Cortex of kidney (tissue), 1 donor: ENCODE measurements at places on chromosomes 1 and 21.

GRCh38 chr1:66571789-66572188 lies 37.8 kb downstream of the SGIP1 start:
- DNase-seq, result no peak

DNA sequence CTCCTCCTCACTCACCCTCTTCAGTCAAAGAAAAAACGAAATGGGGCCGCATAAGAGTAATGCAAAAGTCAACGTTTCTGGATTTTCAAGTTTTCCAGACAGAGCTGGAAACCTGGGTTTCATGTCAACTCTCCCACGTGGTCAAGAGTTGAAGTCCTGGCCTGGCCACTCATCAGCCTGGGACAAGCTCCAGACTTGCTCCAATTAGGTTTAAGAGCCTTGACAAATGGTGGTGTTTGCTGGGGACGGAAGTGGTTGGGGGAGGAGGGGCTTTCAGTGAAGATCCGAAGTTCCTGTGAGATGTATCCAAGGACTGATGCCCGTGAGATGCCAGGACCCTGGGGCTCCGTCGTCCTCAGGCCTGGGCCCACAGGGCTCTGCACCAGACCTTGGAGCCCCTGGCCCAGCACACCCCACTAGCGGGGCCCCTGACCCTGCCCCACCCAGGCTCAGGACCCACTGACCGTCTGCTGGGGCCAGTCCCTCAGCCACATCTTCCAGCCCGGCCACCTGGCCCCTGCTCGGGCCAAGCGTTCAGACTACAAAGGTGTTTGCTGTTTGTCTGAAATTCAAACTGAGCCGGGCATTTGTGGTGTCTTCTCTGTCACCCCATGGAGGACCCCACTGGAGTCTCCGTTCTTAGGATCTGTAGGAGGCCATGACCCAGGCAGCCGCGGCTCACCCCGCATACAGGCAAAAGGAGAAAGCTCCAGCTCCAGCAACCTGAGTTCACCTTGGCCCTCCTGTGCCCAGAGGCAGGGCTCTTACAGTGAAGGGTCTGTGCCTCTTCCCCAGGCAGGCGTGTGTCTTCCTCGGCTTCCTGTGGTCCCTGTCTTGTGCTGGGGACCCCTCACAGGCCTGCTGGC lies 53.3 kb downstream of the SIK1 start:
- no peak for DNase-seq

DNA sequence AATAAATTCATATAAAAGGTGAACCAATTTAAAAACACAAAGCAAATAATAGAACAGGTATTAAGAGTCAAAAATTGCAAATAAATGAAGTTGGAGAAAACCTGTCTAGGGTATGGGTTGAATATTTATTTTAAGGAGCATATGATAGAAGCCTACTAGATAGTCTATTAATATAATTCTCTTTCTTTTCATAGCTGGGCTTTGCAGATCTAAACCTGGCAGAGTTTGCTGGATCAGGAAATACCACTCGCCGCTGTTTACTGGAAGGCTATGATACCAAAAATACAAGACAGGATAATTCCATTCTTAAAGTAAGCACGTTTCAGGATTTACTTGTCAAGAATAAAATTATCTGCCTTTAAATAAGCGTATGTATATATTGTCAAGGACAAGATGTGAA lies 48.9 kb downstream of the HENMT1 start:
- no peak for DNase-seq

- no peak for DNase-seq
Measured at GRCh38 chr1:51551081-51551480, 32.0 kb upstream of the EPS15 start.

DNA sequence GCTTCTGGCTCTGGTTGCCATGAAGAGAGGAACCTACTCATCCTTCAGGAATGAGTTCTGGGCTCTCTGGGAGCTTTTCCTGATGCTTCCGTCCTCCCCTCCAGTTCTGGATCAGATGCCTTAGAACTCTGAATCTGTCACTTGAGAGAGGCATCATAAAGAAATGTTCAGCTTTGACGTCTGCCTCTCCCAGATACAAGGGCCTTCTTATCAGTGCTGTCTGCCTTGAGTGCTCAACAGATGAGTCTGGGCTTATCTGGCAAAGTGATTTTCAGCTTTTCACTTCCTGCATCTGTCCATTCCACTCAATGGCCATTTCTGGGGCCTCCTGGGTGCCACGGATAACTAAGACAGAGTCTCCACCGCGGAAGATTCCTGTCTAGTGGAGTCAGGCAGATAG lies 12.3 kb upstream of the OTUD3 start:
- DNase-seq, result no peak

DNA sequence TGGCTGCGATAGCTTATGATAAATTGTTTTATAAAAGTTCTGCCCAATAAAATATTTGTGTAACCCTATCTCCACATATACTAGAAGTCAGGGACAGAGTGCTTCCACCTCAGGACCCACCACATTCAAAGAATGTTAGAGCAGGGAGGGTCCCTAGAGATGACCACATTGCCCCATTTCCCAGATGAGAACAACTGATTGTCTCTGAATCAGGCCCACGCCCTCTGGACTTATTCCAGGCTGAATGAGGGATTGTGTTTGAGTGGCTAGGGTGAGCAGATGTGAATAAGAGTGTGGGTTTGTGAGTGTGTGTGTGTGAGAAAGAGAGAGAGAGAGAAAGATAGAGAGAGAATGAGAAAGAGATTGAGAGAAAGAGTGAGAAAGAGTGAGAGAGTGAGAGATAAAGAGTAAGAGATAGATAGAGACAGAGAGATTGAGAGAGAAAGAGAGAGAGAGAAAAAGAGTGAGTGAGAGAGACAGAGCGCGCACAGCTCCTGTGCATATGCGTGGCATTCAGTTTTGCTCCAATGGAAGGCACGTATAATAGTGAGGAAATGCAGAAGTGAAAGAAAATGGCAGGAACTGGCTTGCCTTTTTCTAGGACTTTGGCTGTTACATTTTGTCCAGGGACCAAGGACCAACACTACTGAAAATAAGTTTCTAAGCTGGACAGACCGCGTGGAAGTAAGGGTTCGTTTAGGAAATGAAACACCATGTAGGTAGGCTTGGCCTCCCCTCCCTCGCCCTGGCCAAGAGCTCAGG lies 94.1 kb downstream of the ABCA4 start:
- DNase-seq, result no peak

DNA sequence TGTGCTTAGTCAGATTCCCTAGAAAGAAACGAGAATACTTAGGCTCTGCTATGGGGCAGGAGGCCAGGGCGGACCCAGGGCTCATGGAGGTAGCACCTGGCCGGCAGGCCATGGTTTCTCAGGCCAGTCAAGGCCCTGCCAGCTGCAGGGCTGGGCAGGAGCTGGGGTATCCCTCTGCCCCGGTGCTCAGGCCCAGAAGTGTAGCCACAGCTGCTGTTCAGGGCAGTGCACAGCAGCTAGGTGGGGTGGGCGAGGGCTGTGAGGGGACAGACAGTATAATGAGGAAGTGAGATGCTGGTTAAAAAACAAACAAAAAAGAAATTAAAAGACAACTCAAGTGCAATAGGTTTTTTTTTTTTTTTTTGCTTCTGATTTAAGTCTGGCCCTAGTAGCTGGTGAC lies 34.0 kb upstream of the EDN2 start:
- no peak for DNase-seq

DNA sequence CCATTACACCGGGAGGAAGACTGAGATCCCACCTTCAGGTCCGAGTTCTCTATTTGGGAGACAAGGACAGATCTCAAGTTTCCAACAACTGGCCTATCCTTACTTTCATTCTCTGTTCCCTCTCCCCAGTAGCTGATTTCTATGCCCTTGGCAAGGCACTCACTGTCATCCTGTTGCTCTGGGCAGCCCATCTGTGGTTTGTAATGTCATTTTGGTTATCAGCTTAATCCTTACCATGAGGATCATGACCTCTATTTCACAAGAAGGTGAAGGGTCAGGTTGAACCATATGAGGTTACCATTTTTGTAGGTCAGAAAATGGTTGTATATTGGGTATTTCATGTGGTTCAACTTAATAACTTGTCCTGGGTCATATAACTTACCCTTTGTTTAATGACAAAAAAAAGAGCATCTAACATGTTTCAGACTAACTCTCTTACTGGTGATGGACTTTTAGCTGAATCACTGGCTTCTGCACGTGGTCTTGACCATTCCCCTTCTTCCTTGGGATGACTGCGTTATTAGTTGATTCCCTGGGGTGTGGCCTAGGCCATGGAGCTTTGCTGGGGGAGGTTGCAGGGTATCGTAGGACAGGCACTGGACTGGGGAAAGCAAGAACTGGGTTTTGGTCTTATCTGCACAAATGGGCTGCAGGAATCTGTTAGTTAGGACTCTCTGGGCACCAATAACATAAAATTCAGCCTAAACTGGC lies 120.2 kb downstream of the ACTL8 start:
- no peak for DNase-seq

- DNase-seq, result no peak
Measured at GRCh38 chr1:104624538-104624937, 874.8 kb downstream of the AMY1C start.

- DNase-seq, result no peak
Measured at GRCh38 chr1:118783095-118783758, 204.9 kb downstream of the TBX15 start.

DNA sequence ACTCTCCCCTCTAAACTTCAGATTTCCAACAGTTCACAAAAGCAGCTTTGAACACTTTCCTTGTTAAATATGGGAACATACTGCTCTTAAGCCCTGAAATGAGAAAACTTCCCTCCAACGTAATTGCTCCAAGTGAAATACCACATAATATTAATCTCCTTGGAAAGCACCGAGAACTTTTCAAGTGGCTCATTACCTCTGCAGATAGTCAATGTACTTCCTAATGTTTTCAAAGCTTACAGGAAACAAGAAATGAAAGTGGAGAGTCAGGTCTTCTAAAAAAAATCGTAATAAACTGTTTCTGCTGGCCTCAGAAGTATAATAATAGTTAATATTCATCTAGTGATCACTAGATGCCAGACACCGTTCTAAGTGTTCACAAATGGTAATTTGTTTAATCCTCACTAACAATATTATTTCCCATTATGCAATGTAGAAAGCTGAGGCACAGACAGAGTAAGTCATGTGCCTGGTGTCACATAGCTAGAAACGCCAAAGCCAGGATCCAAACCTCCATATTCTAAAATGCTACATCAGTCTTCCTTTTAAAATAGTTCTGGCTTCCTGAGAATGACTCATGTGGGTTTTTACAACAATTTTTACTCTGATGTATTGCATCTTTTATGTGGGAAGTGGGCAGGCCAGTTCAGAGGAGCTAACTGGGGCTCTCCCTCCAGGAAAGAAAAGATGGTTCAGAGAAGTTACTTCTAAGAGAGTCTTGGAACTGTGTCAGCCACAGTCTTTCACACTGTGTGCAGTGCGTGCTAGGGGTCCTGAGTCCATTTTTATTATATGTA lies 177.2 kb downstream of the PLPPR4 start:
- DNase-seq, result no peak

GRCh38 chr1:155968670-155969069 lies 9.7 kb downstream of the ARHGEF2 start:
- no peak for DNase-seq

GRCh38 chr1:165851034-165851658 lies 23.7 kb downstream of the UCK2 start:
- DNase-seq, result no peak

- no peak for DNase-seq
Measured at GRCh38 chr21:37398697-37399096, 32.1 kb downstream of the DYRK1A start.

- DNase-seq, result no peak
Measured at GRCh38 chr1:152185544-152186391, 26.7 kb upstream of the RPTN start.

DNA sequence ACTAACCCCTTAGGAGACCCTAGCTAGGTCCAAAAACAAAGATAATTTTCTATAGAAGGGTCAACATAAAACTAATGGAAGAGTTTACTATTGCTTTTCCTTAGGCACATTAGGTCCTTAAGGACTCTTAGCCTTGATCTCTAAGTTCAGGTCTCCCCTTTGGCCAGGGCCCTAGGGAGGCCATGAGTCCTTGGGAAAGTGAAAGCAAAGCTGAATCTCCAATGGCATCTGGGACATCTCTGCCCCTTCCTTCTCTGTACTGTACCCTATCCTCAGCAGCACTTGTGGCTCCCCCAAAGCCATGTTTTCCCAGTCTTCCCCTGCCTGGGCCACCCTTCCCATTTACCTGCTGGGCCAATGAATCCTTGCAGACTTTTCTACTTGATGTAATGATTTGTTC lies 14.3 kb downstream of the IER5 start:
- no peak for DNase-seq

GRCh38 chr1:85611425-85611824 lies 30.9 kb downstream of the CCN1 start:
- DNase-seq, result no peak

DNA sequence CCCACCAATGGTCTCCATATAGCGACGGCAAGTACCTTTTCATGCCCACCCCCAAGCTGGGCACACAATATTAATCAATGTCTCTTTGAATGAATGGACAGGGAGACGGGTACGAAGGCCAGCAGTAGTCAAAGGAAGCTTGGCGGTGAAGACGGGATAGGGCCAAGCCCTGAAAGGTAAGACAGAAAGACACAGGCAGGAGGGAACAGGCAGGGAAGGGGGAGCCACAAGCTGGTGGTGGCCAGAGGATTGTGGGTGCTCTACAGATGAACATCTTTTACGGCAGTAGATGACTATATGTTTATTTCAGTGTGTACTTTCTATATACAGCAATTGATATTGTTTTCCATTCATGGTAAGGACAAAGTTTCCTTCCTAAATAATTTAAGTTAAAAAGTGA lies 16.3 kb downstream of the CAPZB start:
- DNase-seq, result no peak

GRCh38 chr1:230365723-230366307 lies 60.3 kb downstream of the PGBD5 start:
- DNase-seq, result no peak

DNA sequence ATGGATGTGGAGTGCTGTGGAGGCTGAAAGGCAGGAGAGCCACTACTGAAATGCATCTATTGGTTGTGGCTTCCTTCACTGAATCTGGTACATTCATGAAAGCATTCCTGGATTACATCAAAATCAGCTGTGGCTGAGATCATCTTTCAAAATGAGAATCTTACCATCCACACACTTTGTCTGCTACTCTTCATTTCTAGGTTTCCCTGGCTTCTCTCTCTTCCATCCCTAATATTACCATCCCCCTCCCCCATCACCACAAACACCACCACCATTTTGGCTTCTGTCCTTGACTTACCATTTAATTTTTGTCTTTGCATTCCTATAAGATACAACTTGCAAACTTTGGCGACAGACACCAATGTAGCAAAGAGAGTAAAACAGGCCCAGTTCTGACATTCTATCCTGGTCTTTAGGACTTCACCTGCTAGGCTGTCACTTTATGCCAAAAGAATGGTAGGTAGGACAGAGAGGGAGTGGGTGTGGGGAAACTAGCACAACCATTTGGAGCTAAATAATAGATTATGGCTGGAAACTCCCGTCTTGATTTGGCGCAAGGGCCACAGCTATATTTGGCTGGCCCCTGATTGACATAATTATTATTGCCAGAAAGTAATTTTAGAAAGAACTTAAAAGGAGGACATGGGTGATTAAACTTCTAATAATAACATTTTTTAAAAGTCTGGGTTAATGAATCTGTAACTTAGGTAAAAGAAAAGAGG lies 15.1 kb upstream of the DUSP10 start:
- DNase-seq, result no peak

DNA sequence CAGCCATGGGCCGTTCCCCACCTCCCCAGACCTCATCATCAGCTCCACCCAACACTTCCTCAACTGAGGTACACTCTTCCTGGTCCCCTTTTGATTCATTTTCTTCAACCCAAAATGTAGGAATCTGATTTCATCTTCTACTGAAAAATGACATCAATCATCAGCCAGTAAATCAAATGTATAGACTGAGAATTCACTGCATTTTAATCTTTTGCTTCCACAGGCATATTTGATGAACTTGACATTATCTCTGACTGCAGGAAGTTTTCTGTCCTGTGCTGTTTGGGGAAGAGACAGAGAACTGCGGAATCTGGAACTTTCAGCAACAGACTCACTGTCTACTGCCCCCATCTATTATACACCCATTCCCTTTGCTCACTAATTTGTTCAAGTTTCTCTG lies 7.8 kb downstream of the PYHIN1 start:
- no peak for DNase-seq
